ENCODE measurements at places on chromosomes 1 and 21.

DNA sequence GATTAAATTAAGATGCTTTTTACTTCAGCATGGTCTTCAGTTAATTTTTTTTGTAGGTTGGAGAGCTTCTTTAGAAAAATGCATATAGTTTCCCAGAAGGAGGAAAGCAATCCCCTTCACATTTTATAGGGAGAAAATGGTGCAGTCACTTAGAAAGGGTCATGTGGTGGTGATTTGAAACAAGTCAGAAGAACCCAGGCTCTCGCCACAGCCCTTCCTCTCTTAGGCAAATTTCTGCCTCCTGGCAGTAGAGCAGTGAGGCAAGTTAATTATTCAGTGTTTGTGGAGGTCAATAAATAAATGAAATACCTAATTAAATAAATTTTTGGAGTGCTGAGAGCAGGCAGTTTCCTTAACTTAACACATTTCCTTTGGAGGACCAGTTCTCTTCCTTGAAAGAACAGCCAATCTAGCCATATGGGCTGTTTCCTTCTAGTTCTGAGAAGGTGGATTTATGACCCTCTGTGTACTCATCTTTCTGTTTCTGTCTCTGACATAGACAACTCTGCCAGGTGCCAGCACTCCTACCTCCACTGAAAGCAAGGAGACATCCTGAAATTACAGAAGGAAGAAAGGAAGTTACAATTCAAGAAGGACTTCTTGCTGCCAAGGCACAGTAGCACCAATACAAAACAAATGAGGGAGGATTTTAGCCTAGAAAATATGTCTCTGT lies 19.0 kb upstream of the POGZ start:
- DNase-seq = no peak

GRCh38 chr1:55416164-55416842 lies 201.1 kb upstream of the USP24 start:
- no peak for DNase-seq

- DNase-seq = no peak
Observed at GRCh38 chr1:61754545-61754944, 12.3 kb downstream of the PATJ start.

- DNase-seq = no peak
Observed at GRCh38 chr1:162885265-162885664, 24.3 kb upstream of the CCDC190 start.

- no peak for DNase-seq
Observed at GRCh38 chr1:66468722-66469121, 65.2 kb upstream of the SGIP1 start.

- DNase-seq = no peak
Observed at GRCh38 chr1:14545422-14546025, 53.0 kb upstream of the KAZN start.

- no peak for DNase-seq
Observed at GRCh38 chr1:119870917-119871596, 25.3 kb downstream of the ADAM30 start.

DNA sequence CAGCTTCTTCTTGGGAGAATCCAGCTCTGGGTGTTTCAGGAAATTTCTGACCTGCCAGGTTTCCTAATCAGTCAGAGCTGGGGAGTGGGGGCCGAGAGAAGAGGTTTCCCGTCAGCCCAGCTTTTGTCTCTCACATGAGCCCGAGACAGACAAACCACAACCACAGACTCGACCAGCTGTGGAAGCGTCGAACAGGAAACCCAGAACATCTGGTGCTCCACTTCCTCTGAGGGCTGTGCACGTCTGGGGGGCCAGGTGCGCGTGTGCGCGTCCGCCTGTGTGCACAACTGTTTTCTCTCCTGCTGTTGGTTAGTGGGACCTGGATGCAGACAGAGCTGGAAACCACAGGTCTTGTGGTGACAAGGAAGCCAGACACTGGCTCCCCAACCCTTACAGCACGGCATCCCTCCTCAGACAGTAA lies 113.0 kb upstream of the SLC25A33 start:
- DNase-seq = peak; percentile 57

GRCh38 chr1:30748098-30748698 lies 9.4 kb downstream of the LAPTM5 start:
- no peak for DNase-seq

GRCh38 chr1:174397261-174397660 lies 50.5 kb upstream of the GPR52 start:
- DNase-seq = no peak

DNA sequence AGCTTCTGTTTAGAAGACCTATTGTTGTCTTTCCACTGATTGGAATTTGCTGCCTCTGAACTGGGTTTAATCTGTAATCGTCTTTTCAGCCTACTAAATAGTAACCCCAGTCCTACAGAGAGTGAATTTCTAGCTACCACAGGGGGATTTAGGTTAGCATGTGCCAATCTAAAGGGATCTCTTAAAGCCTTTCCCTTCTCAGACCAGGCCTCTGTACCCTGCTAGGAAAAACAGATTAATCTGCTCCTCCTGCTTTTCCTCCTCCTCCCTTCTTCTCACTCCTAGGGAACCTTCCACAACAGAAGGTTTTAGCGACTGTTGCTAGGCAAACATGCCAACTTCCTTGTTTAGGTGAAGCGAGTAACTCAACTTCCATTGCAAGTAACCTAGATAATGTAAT lies 1.3 kb upstream of the RC3H1 start:
- no peak for DNase-seq

DNA sequence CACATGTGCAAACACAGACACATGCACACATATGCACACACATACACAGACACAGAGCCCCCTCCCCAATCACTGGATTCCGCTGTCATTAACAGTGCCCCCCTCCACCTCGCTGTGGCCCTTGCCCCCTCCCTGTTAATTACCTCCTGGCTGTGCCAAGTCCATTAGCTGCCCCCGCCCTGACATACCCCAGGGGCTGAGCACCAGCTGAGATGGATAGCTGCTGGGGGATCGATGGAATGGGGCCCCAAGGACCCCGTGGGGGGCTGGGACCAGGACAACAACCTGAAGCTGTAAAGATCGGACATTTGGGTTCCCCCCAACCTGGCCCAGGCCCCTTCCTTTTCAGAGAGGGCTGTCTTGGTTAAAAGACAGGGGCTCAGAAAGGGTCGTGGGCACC lies 9.6 kb upstream of the PEAR1 start:
- DNase-seq = no peak

- DNase-seq = no peak
Observed at GRCh38 chr1:9169601-9170137, 40.8 kb upstream of the GPR157 start.

DNA sequence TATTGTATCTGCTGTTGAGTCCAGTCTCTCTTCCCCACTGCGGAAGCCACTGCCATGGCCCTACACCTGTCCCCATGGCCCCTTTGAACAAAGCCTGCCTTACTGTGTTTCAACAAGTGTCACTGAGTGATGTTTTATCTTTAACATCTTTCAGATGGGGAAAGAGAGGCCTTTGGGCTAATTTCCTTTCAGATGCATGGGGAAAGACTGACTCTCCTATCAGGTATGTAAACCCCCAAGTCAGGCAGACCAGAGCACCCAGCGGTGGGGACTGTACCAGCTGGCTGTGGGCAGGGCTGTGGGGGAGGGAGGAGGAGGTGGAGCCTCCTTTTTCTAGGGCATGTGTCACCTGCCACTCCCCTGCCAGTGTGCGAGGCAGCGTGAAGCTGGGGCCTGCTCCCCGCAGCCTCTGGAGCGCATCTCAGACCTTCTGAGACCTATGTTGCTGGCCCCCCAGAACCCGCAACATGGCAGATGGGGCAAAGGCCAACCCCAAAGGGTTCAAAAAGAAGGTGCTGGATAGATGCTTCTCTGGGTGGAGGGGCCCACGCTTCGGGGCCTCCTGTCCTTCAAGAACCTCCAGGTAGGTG lies at the start of gene PLA2G2F:
PLA2G2F (plus strand) TSS at position 363 of the 590 bp plus-strand sequence; CDS start at position 468, 105 bp downstream.
- no peak for DNase-seq

GRCh38 chr1:19272064-19272463 lies 16.5 kb downstream of the AKR7A3 start:
- no peak for DNase-seq

DNA sequence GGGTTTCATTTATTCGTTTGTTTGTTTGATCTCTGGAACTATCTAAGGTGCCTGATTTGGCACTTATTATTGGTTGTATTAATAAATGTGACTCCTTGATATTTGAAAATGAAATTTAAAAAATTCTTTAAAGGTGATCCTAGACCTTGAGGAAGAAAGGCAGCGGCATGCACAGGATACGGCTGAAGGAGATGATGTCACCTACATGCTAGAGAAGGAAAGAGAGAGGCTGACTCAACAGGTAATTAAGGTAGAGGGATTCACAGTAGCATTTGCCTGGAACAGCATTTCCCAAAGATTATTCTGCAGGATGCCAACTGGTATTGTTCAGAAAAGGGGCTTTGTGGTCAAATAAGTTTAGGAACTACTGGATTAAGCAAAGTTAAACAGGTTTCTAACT lies 54.4 kb upstream of the WNT2B start:
- no peak for DNase-seq

DNA sequence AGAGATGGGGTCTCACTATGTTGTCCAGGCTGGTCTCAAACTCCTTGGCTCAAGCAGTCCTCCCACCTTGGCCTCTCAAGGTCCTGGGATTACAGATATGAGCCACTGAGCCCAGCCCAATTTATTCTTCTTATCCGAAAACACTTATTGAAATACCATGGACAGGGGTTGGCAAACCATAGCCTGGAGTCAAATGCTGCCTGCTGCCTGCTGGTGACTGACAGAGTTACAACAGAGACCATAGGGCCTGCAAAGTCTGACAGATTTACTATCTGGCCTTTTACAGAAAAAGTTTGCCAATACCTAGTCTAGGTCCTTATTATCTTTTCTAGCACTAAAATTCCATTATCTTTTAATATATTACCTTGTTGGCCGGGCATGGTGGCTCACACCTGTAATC lies 87.1 kb upstream of the ZNF281 start:
- no peak for DNase-seq

DNA sequence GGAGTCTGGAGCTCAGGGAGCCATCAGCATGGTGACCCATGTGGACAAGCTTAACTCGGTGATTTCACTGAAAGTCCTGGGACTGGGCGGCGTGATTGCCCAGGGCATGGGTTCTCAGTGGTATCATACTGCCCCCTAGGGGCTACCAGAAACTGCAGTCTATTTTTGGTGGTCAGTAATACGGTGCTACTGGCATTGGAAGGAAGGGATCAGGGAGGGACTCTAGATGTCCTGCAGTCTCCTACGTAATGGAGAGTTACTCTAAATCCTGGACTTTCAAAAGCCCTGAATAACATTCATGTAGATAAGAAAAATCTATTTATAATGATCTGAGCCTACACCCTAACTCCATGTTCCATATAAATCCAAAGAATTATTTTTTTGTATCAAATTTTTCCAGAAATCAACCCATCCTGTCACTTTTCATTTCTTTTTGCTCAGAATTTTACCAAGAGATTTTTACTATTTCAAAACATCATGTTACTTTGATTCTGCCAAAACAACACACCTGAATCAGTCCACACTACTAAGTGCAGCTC lies 37.3 kb downstream of the PABPC4 start:
- peak; percentile 9 for DNase-seq

DNA sequence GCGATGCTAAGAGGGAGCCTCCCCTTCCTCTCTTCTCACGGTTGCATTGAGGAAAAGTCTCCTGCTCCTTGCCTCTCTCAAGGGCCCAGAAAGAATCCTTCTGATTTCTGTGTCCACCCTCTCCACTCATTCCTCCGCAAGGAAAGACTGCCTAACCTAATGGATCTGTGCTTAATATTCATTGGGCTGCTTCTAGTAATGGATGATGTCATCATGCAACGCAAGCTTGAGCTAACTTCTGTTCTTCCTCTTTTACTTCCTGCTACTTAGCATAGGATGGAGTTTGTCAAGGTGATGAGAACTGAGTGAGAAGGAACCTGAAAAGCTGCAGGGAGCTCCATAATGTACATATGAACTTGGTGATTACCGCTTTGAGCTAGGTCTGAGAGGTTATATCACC lies 35.2 kb upstream of the HMGB4 start:
- DNase-seq = no peak

DNA sequence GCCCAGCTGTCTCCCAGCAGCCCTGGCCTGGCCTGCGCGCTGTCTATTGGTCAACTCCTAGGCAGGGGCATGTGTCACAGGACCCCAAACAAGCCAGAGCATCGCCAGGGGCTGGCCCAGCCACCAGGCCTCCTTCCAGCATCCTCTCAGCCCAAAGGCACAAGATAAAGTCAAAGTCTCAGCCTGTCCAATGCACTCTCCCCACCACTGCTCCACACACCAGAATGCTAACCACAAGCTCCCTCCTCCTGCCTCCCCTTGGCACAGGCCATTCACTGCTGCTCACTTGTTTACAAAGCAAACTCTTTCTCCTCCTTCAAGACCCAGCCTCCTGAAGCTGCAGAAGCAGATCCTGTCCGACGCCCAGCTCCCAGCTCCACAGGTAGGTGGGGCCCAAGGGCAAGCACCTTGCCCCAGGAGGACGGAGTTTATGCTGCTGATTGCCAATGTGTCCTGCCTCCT lies 133.4 kb downstream of the DMRTB1 start:
- DNase-seq = no peak

GRCh38 chr1:55179177-55179835 lies 35.9 kb downstream of the USP24 start:
- DNase-seq = no peak

DNA sequence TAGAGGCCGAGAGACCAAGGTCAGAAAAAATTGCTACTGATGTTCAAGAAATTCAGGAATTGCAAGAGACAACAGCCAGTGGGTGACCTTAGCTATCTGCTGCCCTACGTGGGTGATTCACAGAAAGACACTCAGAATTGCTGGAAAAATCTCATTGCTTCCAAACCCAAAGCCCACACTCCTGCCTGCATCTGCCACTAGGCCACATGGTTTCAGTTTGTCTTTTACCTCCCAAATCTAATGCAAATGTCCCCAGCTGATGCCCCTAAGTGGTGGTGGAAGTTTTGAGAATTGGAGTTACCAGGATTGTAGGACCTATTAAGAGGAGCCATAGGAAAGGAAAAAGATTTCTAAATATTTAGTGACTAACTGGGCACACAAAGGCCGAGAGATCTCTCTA lies 341.5 kb upstream of the CHRM3 start:
- no peak for DNase-seq

- no peak for DNase-seq
Observed at GRCh38 chr1:116855773-116856201, 53.9 kb upstream of the PTGFRN start.

- no peak for DNase-seq
Observed at GRCh38 chr21:34936371-34936789, 112.7 kb downstream of the RUNX1 start.

GRCh38 chr1:6026095-6026809 lies 19.4 kb upstream of the KCNAB2 start:
- peak; percentile 88 for DNase-seq

- DNase-seq = no peak
Observed at GRCh38 chr1:33097137-33097611, 16.2 kb downstream of the AZIN2 start.

DNA sequence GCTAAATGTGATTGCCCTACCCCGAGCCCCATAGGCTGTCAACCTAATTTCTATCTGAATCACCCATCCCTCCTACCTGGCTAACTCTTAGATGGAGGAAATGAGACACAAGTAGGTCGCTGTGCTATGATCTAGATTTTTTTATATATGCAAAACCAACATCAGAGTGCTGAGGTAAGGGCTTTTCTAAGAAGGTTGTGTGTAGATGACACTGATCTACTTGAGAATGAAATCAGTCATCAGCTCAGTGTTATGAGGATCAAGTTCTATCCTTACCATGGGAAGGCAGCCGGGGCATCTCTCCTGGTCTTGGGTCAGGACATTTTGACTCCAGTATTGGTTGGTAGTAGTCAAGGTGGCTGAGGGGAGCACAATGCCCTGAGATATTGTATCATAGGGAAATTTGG lies 23.6 kb downstream of the SLAMF1 start:
- no peak for DNase-seq

- DNase-seq = no peak
Observed at GRCh38 chr1:14880456-14881316, 272.9 kb upstream of the TMEM51 start.

GRCh38 chr1:220389634-220390033 lies 117.4 kb upstream of the RAB3GAP2 start:
- no peak for DNase-seq
